Brain pericyte (primary cell): ENCODE measurements at places on chromosomes 5 and 9.

DNA sequence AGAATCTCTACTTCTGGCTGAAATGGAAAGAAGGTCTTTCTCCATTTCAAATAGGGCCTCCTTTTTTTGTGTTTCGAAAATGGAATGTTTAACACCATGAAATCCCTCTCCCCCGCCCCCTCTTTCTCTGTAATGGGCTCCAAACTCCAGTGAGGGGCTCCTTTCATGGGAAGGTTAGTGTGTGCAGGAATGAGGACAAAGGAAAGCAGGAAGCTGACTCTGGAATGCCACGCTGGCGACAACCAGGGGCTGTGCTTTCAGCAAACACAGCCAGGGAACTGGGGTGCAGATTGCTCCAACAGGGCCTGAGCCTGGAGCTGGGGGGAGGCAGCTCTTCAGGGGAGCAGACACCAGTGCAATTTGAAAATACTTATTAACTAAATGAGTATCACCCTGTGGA lies 82.8 kb downstream of the CRB2 start:
- no peak for DNase-seq

- no peak for DNase-seq
Measured at GRCh38 chr5:35230038-35230611, at the start of gene PRLR. Gene PRLR (minus strand): TSS chr5:35230487. CDS start chr5:35089620, 140,867 bp downstream.

- no peak for DNase-seq
Measured at GRCh38 chr9:130632841-130633240, 31.6 kb upstream of the PRDM12 start.

- no peak for DNase-seq
Measured at GRCh38 chr5:139384591-139385051, 1.5 kb upstream of the SLC23A1 start.

- DNase-seq = no peak
Measured at GRCh38 chr5:178292826-178293205, 60.2 kb upstream of the PHYKPL start.

- no peak for DNase-seq
Measured at GRCh38 chr5:80437326-80437725, 29.5 kb downstream of the ZFYVE16 start.
